ENCODE measurements at places on chromosomes 6 and 20. TPM values are rescaled to one million over a fixed set of nuclear protein-coding genes. Genes with fewer than 3 reads are reported as not detected.
A peak's percentile ranks its signal among the peaks of the same experiment; 100 is the strongest.

DNA sequence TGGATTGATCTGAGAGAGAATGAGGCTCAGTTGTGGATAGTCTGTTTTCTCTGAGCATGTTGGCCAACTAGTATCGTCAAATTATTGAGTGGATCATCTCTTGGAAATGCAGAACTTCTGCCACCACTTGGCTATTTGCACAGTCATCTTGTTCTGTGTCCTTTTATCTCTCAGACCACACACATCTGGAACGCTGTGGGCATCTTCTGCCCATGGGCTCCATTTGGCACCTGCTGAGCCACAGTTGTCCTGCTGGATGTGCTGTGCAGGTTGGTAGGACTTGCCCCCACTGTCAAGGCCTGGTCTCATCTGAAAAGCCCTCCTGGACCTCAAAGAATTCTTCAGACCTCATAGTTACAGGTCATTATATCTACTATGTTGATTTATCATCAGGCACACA lies 16.7 kb upstream of the C20orf144 start:
- no peak for DNase-seq

GRCh38 chr20:43961541-43962471 lies 47.2 kb downstream of the TOX2 start:
- DNase-seq, result no peak

TMEM200A gene
- total RNA-seq, result 44.2 TPM

GRCh38 chr6:148835920-148836441 lies 89.2 kb downstream of the UST start:
- DNase-seq, result peak; percentile 91

GRCh38 chr6:166927240-166927934 lies 29.0 kb downstream of the RNASET2 start:
- DNase-seq, result no peak

GRCh38 chr6:135531954-135532490 lies 34.5 kb upstream of the AHI1 start:
- DNase-seq, result peak; percentile 15

GRCh38 chr6:1076531-1077459 lies 235.1 kb upstream of the FOXQ1 start:
- DNase-seq, result no peak

GRCh38 chr6:158056804-158057203 lies 75.1 kb downstream of the SYNJ2 start:
- DNase-seq, result no peak

RAET1L gene
- not detected for total RNA-seq

GRCh38 chr20:59643615-59644061 lies 39.3 kb downstream of the PHACTR3 start:
- DNase-seq, result no peak

GRCh38 chr6:88748141-88748540 lies 215.3 kb downstream of the RNGTT start:
- DNase-seq, result no peak

BPIFB2 gene
- total RNA-seq, result not detected

SLC22A7 gene
- not detected for total RNA-seq

DNA sequence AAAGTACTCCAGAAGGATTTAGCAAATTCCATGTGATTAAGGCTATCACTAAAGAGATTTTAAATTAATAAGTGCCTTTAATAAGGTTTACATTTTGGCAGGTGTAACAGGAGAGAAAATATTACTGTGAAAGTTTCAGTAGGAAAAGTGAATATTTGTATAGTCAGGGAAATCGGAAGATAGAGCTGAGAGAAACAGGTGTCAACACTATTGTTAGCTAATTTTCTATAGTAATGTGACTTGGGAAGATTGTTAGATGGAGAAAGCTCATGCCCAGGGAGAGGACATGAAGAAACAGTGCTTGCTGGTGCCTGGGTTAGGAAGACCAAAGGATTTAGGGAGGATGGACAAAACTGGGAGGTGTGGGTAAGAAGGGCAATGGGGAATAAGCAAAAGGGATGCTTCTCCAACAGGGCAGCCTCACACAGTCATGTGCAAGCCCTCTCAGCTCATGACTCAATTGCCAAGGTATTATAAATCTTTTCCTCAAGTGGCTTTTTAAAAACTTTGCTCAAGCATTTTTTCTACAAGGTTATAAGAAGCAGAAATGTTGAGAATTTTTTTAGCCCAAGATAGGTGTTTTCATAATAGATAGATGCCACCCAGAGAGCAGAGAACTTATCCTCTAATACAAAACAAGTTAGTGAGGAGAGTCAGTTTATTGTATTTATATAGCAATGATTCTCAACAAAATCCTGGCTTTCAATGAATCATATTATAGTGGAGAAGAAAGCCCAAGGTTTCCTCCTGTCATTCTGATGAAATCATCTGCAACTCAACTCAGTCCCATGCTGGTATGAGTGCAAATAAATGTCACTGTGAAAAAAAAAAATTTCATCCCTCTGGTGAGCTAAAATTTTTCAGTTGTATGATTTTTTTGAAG lies 325.2 kb upstream of the NT5E start:
- no peak for DNase-seq

DNA sequence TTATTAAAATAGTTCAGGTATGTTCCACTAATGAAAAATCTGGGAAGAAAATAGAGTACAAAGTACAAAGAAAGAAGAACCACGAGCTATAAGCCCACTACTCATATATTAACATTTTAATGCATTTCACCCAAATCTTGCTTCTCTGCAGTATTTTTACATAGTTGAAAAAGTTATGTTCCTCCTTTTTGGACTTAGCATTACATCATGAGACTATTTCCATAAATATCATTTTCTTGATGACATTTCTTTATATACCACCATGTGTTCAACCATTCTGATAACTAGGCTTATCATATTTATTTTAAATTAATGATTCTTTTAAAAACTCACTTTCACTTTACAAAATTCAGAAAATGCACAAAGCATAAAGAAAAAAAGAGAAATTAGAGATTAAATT lies 3.0 kb downstream of the IPCEF1 start:
- no peak for DNase-seq

DNA sequence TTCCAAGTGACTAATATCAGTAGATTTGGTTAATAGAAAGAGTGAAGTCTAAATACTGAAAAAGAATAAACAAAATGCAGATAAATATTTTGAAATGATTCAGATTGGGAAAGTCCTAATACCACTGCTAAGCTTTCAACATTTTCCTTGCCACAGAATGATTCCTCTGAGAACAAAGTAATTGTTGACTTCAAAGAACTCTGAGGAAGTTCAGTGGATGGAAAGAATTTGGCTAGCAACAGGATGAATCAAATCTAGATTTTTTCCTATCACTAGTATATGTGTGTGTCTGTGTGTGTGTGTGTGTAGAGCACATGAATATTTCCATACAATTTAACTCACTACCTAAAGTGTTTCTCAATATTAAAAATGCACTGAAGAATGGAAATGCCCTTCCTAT lies 107.9 kb upstream of the PREP start:
- peak; percentile 81 for DNase-seq
